ENCODE measurements at places on chromosomes 3 and 15.

- no peak for DNase-seq
Observed at GRCh38 chr15:71136793-71137518, 21.7 kb downstream of the THSD4 start.

DNA sequence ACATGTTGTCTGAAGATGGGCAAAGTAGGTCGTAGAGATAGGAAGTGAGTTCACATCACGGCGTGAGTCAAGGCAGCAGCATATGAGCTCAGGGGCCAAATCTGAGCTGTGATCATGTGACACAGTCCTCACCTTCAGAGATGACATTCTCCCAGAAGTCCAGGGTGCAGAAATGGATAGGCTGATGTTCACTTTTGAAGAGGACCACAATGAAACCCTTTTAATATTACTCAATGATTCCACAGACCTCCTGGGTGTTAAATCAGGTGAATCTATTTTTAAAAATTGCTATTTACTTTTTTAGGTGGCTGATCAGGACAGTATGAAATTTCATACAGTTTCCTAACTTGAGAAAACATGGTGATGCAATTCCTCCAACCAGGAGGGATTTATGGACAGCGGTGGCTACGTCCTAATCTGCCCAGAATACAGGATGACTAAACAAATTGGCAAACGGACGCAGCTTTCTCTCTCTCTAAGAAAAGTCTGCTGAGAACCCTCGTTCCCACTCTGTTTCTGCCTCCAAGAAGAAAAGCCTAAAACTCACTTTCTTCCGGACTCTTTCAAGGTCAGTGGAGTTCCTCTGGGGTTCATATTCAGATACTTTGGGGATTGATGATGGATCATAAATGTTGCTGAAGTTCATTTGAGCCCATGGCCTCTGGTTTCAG, 34.4 kb downstream of the B3GNT5 start:
- no peak for DNase-seq

GRCh38 chr3:146280864-146281263, 30.0 kb upstream of the PLSCR4 start:
- no peak for DNase-seq

DNA sequence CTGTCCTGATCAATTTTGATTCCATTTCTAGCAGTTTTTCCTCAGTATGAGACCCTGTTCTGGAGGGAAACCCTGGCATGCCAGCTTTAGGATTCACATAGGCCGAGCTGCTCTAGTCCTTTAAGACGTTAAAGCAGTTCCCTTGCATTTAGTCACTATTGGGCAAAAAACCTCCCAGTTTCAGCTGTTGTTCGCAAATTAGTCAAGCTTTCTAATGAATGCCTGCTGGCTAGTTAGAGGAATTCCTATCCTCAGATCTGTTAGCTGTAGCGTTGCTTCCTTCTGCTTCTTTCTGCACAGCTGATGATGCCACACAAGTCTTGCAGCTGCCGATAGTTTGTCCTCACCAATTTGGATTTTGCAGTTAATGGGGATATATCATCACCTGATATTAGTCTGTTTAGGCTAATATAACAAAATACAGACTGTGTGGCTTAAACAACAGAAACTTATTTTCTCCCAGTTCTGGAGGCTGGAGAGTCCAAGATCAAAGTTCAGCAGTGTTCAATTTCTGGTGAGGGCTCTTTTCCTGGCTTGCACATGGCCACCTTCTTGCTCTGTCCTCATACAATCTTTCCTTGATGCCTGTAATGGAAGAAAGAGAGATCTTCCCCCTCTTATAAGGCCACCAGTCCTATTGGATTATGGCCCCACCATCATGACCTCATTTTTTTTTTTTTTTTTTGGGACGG, 7.5 kb upstream of the UBL7 start:
- no peak for DNase-seq

GRCh38 chr15:67280217-67280616, 25.6 kb downstream of the IQCH start:
- no peak for DNase-seq

DNA sequence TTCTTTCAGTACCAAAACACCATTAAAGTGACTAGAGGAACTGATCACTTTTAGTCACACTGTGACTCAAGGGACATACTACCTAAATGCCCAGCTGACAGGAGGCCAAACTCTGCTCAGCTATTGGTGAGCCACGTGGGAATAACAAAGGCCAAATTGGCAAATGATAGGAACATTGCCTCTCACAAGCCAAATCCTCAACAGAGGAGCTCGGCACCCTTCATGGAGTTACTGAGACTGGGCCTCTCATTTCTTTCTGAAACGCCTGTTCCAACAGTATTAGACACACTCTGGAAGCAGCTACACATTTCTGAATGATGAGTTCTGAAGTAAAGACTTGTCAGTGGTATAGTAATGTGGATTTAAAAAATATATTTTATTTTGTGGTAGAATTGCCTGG, 166.0 kb upstream of the COL8A1 start:
- no peak for DNase-seq

- DNase-seq: no peak
Observed at GRCh38 chr3:69650066-69650419, 89.2 kb upstream of the MITF start.

GRCh38 chr3:174397848-174398247, 461.3 kb upstream of the NAALADL2 start:
- no peak for DNase-seq

DNA sequence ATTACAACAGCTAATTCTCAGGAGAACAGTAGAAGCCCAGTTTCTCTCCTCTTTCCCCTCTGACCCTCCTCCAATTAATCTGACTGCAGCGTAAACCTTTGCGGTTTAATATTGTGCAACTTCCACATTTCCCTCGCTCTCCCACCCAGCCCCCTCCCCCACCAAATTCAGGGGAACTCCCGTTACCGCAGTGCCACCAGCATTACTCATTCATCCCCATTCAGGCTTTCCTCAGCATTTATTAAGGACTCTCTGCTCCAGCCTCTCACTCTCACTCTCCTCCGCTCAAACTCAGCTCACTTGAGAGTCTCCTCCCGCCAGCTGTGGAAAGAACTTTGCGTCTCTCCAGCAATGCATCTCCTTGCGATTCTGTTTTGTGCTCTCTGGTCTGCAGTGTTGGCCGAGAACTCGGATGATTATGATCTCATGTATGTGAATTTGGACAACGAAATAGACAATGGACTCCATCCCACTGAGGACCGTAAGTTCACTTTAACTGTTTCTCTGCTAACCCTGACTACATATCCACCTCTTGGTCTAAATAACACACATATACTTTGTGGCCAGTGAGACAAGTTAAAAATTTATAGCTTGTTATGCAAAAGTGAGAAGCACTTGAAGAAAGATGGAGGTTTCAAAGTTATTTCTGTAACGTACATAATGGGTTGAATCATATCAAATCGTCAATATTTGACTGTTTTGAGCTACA, at the start of gene PTX3:
Gene PTX3, plus strand, starts transcription at position 268 of the 709 bp plus-strand sequence. Its CDS starts 84 bp downstream, at position 352.
- no peak for DNase-seq

DNA sequence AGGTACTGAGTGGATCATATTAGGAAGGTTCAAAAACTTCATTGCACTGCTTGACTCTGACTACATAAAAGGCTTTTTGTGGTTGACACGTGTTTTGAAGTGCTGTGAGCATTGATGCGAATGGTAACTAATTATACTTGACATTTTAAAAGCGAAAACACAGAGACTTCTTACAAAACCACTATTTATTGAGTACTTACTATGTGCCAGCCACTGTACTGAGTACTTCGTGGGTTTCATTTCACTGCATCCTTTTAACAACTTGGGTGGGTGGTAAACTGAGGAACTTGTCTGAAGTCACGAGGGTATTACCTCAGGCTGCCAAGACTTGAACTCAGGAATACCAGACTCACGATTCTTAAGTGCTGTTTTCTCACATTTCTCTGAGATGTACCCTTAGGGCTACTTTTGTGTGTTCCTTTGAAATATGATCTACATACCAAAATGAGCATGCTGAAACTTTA, 45.3 kb upstream of the PPP4R2 start:
- no peak for DNase-seq

DNA sequence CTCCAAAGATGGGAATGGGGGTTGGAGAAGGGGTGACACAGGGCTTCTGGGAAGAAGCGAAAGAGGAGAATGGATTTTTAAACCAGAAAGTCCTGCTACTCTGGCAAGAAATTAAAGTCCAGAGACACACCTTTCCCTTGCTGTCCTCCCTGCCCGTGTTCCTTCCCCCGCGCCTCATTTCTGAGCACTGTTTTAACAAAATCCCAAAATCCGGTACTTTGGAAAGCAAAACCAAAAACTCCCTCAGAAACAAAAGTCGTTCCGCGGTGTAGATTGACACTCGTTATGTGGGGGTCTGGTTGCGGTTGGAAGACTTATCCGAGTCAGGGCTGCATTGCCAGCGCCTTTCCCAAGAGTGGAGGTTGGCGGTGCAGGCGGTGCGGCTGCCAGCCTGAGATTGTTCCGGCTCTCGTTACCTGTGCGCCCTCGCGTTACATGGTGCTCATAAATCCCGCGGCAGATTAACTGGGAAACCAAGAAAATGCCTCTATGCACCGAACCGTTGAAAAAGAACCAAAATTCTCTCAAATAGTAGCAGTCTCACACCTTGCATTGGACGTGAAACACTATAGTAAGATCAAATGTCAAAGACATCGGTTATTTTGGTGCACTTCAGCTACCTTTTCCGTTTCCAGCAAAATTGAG, 217.7 kb downstream of the MEIS2 start:
- no peak for DNase-seq

DNA sequence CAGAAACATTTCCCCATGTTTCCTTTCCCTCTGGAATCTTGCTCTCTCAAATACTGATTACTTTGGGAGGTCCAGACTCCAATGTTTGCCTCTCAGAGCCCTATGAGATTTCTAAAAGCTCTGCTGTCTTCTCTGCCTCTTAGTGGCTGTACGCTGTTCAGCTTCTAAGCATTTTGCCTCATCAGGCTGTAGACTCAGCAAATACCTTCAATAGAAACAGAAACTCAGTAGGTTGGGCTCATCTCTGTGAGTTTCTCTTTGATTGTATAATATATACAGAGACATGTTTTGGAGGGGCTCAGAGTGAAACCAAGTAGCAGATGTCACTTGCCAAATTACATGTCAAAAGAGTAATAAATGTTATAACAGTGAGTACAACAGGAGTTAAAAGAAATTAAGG, 380.8 kb upstream of the MEIS2 start:
- DNase-seq: no peak

DNA sequence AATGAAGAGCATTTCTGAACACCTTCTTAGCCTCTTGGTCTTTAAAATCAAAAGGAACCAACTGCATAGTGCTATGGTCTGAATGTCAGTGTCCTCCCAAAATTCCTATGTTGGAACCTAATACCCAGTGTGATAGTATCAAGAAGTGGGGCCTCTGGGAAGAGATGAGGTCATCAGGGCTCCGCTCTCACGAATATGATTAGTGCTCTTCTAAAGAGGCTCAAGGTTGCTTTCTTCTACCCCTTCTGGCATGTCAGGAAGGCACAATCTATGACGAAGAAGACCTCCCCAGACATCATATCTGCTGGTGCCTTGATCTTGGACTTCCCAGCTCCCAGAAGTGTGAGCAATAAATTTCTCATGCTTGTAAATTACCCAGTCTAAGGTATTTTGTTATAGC, 209.5 kb downstream of the MAGI1 start:
- DNase-seq: no peak

DNA sequence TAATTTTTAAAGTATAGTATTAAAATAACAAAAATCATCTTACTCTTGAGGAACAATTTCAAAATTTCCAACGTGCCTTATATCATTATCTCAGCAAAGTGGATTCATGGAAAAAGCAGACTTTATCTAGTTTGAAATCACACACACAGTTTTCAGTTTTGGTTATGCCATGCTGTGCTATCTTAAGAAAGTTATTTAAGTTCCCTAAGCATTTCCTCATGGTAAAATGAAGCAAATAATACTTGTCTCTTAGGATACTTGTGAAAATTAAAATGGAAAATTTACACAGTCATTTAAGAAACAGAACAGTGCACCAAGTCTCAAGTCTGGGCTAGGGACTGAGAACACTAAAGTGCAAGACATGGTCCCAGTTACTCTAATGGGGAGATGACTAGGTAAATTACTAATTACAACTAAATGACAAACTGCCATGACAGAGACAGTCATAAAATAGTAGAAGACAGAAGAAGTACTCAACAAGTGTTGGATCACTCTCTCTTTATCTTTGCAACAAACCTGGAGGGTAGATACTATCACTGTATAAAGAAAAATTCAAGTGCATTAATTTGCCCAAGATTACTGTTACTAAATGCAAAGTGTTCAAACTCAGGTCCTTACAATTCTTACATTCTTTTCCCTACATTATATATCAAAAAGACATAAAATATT, 44.8 kb downstream of the DMXL2 start:
- no peak for DNase-seq

DNA sequence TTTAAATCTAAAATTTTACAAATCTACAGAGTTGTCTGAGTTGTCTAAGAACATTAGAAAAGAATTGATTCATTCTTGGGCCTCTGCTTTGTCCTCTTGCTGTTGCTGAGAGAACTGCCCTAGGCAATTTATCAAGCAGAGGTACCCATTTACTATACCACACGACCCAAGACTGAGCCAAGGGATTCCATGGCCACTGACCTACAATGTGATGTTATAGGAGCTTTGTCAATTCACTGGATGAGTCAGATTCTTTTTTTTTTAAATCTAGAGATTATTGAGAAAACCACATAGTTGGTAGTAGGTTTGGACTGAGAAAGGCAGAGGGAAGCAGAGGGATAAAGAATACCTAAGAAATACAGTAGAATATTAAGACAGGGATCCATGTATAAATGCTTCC, 55.3 kb downstream of the TRAT1 start:
- no peak for DNase-seq

DNA sequence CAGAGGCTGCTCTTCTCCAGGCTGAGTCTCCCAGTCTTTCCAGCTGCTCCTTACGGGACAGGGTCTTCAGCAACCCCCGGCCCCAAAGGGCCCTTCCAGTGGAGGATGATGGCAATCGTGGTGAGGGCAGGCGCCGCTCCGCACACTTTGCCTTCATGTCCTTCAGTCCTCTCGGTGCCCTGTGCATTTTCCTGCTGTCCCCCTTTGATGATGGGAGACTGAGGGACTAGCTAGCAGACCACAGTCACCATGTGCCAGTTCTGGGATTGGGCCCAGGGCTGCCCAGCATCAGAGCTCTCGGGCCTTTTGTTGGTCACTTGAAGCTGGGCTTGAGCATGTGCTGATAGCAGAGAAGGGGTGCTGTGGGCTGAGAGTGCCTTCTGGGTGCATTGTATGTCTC, 8.8 kb upstream of the TXNRD3 start:
- no peak for DNase-seq

- DNase-seq: no peak
Observed at GRCh38 chr15:101013201-101013550, 94.0 kb downstream of the LRRK1 start.

DNA sequence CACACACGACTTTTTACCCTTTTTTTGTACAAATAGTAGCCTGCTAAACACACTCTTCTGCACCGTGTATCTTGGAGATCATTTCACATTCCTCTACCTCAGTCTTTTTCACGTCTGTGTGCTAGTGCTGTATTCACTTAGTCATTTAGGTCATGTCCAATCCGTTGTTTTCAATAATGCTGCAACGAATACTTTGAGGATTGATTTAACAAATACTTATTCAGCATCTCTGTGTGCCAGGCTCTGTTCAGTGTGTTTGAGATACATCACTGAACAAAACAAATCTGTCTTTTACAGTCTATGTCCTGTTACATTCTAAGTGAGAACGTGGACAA, 882 bp downstream of the JMJD7 start:
- no peak for DNase-seq

GRCh38 chr3:137694836-137695235, 69.3 kb upstream of the SOX14 start:
- no peak for DNase-seq

GRCh38 chr15:65184305-65184867, 756 bp downstream of the CLPX start:
- DNase-seq: no peak

Measured in stimulated activated CD8-positive, alpha-beta memory T cell treated with anti-CD3 and anti-CD28 coated beads, Interleukin-4, amount 100 ng/mL, for 1 hour (primary cell).